Spinal cord (tissue), 10 donors: ENCODE measurements at places on chromosomes 13 and 19.
A peak's percentile ranks its signal among the peaks of the same experiment; 100 is the strongest.

DNA sequence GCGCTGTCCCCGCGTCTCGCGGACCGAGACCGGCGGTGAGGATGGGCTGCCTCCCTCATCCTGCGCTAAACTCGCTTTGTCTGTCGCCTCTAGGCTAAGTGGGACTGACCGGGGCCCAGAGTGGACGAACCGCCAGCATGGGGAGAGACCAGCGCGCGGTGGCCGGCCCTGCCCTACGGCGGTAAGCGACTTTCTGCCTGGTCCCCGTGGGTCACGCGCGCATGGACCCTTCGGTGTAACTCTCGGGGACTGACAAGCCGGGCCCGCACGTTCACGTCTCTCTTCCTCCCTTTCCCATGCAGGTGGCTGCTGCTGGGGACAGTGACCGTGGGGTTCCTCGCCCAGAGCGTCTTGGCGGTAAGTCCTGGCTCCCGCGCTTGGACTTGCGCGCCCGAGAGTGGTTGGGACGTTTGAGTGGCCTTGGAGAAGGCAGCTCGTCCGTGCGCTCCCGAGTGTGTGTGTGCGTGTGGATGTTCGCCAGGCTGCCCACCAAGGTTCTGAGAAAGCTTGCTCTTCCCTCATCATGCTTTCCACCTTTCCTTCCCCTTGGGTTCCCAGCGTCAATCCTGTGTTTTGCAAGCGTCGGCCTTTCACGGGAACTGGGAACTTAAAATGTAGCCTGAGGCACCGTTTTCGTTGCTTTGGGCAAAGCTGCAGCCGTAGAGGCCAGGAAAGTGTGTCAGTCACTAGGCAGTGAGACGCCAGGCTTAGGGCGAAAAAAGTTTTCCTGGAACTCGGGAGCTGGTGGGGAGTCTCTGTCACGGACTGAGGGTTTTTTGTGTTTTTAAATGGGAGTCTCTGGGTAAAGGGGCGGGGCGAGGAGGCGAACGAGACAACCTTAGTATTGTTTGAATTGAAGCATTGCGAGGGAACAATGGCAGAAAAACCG, 927 bp downstream of the COL4A2 start:
- H3K4me1 ChIP-seq = peaks cover 49% of the 10 kb centered on the region
- H3K4me3 ChIP-seq = peak overlapping the region; percentile 75
- H3K27me3 ChIP-seq = peaks cover 42% of the 10 kb centered on the region
- peaks cover 9% of the 10 kb centered on the region for H3K36me3 ChIP-seq
- peak overlapping the region; percentile 84 for H3K27ac ChIP-seq
- DNase-seq = no peak

GRCh38 chr19:15303105-15303780, 29.1 kb downstream of the BRD4 start:
- no peak overlapping the region for H3K27ac ChIP-seq
- no peaks in the 10 kb centered on the region for H3K36me3 ChIP-seq
- no peak for DNase-seq
- H3K4me3 ChIP-seq = no peak overlapping the region
- H3K27me3 ChIP-seq = no peaks in the 10 kb centered on the region

GRCh38 chr19:342801-343421, 1.7 kb downstream of the MIER2 start:
- no peak for DNase-seq
- no peak overlapping the region for H3K27ac ChIP-seq
- H3K4me1 ChIP-seq = peaks cover 39% of the 10 kb centered on the region

GRCh38 chr19:38243279-38243673, 12.9 kb downstream of the PPP1R14A start:
- no peaks in the 10 kb centered on the region for H3K36me3 ChIP-seq
- no peak for DNase-seq
- no peaks in the 10 kb centered on the region for H3K27me3 ChIP-seq
- no peak overlapping the region for H3K27ac ChIP-seq
- peaks cover 9% of the 10 kb centered on the region for H3K4me1 ChIP-seq

- no peaks in the 10 kb centered on the region for H3K4me1 ChIP-seq
- H3K4me3 ChIP-seq = no peak overlapping the region
- H3K36me3 ChIP-seq = no peaks in the 10 kb centered on the region
These were observed 11.2 kb upstream of the COMP start for GRCh38 chr19:18802354-18802753.

DNA sequence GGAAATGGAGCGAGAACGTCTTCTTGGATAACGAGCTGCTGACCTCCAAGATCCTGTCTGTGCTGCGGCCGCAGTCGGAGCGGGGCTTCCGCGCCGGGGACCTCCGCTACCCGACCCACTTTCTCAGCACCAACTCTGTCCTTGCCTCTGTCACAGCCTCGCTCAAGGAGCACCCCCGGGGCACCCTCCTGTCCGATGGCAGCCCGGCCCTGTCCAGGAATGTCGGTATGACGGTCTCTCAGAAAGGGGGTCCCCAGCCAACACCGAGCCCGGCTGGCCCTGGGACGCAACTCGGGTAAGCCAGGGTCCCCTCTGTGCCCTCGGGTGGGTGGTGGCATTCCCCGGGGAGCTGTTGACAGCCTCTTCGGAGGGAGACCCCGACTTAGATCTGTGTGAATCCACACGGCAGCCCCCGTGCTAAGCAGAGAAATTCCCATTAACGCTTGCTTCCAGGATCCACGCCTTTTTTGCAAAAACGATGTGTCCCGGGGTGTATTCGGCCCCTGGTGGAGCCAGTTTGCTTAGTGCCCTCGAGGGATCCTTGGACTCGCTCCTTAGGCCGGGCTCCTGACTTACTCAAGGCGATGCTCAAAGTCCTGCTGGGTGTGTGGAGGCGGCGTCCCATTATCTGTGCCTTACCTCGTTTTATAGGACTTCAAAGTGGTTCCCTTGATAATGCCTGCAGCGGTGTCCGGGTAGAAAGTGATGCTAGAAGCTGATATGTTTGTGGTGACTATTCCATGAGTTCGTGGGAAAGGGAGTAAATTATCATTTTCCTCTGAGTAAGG, 48.5 kb downstream of the PEX11G start:
- H3K27ac ChIP-seq = no peak overlapping the region
- peaks cover 3% of the 10 kb centered on the region for H3K4me1 ChIP-seq

- DNase-seq = no peak
These were observed 83.4 kb downstream of the MIPEP start for GRCh38 chr13:23805821-23806220.

- no peak overlapping the region for H3K27ac ChIP-seq
- H3K4me3 ChIP-seq = no peak overlapping the region
- no peaks in the 10 kb centered on the region for H3K27me3 ChIP-seq
- peaks cover 4% of the 10 kb centered on the region for H3K36me3 ChIP-seq
- H3K4me1 ChIP-seq = no peaks in the 10 kb centered on the region
These were observed 54.6 kb upstream of the KCTD4 start for GRCh38 chr13:45255247-45255987.

DNA sequence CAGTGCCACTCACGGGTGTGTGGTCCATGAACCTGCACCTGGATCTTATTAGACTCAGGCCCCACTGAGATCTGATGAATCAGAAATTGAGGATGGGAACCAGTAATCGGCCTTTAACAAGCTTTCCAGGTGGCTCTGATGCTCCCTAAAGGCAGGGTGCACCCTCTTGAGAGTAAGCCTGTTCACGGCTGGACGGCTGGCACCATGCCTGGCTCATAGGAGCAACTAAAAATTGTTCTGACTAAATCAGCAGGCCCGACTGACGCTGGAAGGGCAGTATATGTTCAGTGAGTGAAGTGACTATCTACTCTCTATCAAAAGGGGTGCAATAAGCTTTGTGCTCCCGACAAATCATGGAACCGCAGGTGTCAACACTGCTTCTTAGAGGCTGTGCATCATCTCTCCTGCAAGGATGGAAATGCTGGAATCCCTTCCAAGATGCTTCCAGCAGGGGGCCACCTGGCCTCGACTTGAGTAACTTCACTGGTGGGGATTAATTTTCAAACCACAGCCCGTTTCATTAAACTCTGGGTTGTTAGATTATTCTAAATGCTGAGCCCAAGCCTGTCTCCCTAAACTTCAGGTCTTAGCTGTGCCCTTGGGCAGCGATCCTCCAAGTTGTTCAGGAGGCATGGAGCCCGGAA, 28.4 kb downstream of the TMTC4 start:
- no peaks in the 10 kb centered on the region for H3K27me3 ChIP-seq
- no peak overlapping the region for H3K4me3 ChIP-seq

DNA sequence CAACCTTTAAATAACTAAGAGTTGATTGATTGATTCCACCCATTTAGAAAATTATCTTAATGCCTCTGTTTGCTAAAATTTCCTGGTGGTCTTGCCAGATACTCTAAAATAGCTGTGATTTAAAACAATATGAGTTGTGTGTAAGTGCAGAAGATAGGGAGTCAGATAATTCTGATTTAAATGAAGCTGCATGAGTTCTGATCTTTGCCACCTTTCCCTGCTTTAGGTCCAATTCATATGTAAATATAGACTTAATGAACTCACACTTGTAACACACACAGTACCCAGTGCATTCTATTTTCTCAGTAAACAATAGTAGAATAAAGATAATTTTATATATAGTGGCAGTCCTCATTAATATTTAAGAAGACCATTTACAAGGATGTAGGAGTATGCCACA, 981.8 kb downstream of the SLITRK1 start:
- H3K36me3 ChIP-seq = no peaks in the 10 kb centered on the region
- H3K4me1 ChIP-seq = no peaks in the 10 kb centered on the region
- H3K27me3 ChIP-seq = no peaks in the 10 kb centered on the region
- H3K27ac ChIP-seq = no peak overlapping the region
- DNase-seq = no peak
- no peak overlapping the region for H3K4me3 ChIP-seq

GRCh38 chr19:48639483-48640375, 2.5 kb upstream of the DBP start:
- H3K27me3 ChIP-seq = no peaks in the 10 kb centered on the region
- no peak for DNase-seq
- peaks cover 14% of the 10 kb centered on the region for H3K36me3 ChIP-seq

DNA sequence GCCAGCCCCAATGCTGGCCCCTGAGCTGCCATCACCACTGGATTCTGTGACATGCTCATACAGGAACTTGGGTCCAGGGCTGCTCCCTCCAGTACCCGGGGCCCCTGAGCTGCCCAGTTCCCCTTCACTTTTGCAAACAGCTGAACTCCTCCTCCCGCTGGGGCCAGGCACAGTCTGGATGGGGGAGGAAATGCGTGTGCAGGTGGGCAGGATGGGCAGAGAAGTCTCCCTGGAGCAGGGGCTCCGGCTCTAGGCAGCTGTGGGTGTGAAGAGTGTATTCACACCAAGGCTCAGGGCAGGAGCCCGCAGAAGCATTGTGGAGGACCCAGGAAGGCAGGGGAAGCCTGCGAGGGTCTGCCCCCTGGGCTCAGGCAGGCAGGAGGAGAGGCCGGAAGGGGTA, 12.4 kb downstream of the POP4 start:
- H3K27me3 ChIP-seq = peaks cover 2% of the 10 kb centered on the region
- DNase-seq = no peak
- no peak overlapping the region for H3K27ac ChIP-seq
- no peaks in the 10 kb centered on the region for H3K4me1 ChIP-seq
- peaks cover 33% of the 10 kb centered on the region for H3K36me3 ChIP-seq
- H3K4me3 ChIP-seq = no peak overlapping the region

GRCh38 chr13:49367640-49368422, 76.0 kb downstream of the CAB39L start:
- no peak overlapping the region for H3K4me3 ChIP-seq
- H3K27me3 ChIP-seq = no peaks in the 10 kb centered on the region
- H3K36me3 ChIP-seq = no peaks in the 10 kb centered on the region
- peak overlapping the region; percentile 71 for H3K27ac ChIP-seq
- H3K4me1 ChIP-seq = peaks cover 7% of the 10 kb centered on the region

GRCh38 chr13:111303559-111303958, 16.9 kb upstream of the TEX29 start:
- H3K27me3 ChIP-seq = no peaks in the 10 kb centered on the region
- H3K4me3 ChIP-seq = no peak overlapping the region
- H3K36me3 ChIP-seq = peaks cover 57% of the 10 kb centered on the region
- H3K27ac ChIP-seq = no peak overlapping the region
- no peaks in the 10 kb centered on the region for H3K4me1 ChIP-seq
- DNase-seq = no peak

- no peak overlapping the region for H3K4me3 ChIP-seq
- H3K36me3 ChIP-seq = no peaks in the 10 kb centered on the region
- no peak overlapping the region for H3K27ac ChIP-seq
- H3K27me3 ChIP-seq = no peaks in the 10 kb centered on the region
- DNase-seq = no peak
- H3K4me1 ChIP-seq = no peaks in the 10 kb centered on the region
These were observed 1027.1 kb upstream of the PCDH9 start for GRCh38 chr13:68257111-68257842.

DNA sequence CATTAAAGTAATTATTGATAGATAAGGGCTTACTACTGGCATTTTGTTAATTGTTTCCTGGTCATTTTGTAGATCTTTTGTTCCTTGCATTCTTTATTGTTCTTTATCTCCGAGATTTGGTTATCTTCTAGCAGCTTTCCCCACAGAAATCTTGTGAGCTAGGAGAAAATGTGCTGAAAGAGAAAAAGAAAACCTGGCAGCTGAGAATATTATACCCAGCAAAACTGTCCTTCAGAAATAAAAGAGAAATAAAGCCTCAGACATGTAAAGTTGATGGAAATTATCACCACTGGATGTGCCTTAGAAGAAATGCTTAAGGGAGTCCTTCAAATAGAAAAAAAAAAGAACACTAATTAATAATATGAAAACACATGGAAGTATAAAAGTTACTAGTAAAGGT, 464.9 kb upstream of the GPC6 start:
- no peaks in the 10 kb centered on the region for H3K27me3 ChIP-seq
- H3K4me1 ChIP-seq = no peaks in the 10 kb centered on the region
- no peaks in the 10 kb centered on the region for H3K36me3 ChIP-seq
- no peak overlapping the region for H3K27ac ChIP-seq

GRCh38 chr19:11383706-11384048, 437 bp downstream of the EPOR start:
- H3K27me3 ChIP-seq = peaks cover 32% of the 10 kb centered on the region
- no peaks in the 10 kb centered on the region for H3K36me3 ChIP-seq
- peak overlapping the region; percentile 26 for H3K4me3 ChIP-seq
- DNase-seq = no peak
- no peak overlapping the region for H3K27ac ChIP-seq

DNA sequence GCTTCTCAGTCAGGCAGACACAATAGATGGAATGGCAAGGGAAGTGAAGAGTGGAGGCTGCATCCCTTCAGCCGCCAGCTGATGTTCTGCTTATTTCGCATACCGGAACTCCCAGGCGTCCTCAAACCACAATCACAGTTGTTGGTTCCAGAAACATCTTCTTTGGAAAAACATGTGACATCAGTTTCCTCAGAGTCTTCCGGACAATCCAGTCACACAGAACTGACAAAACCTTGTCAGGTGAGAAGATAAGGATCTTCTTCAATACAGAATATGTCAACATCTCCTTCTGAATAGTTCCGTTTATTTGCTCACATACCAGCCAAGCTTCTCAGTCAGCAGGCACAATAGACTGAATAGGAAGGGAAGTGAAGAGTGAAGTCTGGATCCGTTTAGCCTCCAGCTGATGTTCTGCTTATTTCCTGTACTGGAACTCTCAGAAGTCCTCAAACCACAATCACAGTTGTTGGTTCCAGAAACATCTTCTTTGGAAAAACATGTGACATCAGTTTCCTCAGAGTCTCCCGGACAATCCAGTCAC, 45.1 kb upstream of the CEACAM21 start:
- no peak for DNase-seq
- no peaks in the 10 kb centered on the region for H3K4me1 ChIP-seq
- no peaks in the 10 kb centered on the region for H3K27me3 ChIP-seq
- H3K27ac ChIP-seq = peak overlapping the region; percentile 63
- H3K36me3 ChIP-seq = no peaks in the 10 kb centered on the region
- H3K4me3 ChIP-seq = no peak overlapping the region
